Suprapubic skin (tissue), 4 donors: ENCODE measurements at places on chromosomes 13 and 19.

- DNase-seq = no peak
Observed at GRCh38 chr13:98103531-98103930, 39.4 kb upstream of the FARP1 start.

DNA sequence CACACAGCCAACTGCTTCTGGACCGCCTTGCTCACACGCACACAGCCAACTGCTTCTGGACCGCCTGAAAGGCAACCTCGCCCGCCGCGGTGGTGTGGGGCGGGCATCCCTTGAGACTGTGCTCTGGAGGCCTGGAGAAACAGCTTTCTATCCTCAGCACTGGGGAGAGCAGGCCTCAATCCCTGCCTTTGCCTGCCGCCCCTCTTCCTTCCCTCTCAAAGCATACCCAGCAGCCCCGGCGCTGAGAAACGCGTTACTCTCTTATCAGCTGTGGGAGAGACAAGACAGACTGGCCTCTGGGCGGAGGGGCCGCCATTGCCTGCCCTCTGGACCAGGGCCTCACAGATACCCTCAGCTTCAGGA, 2.9 kb downstream of the LIPE start:
- DNase-seq = no peak

- peak; percentile 43 for DNase-seq
Observed at GRCh38 chr19:39297931-39298634, 1.9 kb downstream of the IFNL1 start.

- DNase-seq = no peak
Observed at GRCh38 chr19:20513189-20513904, 52.2 kb downstream of the ZNF737 start.

GRCh38 chr13:22744688-22745452, 435.9 kb upstream of the SGCG start:
- no peak for DNase-seq

DNA sequence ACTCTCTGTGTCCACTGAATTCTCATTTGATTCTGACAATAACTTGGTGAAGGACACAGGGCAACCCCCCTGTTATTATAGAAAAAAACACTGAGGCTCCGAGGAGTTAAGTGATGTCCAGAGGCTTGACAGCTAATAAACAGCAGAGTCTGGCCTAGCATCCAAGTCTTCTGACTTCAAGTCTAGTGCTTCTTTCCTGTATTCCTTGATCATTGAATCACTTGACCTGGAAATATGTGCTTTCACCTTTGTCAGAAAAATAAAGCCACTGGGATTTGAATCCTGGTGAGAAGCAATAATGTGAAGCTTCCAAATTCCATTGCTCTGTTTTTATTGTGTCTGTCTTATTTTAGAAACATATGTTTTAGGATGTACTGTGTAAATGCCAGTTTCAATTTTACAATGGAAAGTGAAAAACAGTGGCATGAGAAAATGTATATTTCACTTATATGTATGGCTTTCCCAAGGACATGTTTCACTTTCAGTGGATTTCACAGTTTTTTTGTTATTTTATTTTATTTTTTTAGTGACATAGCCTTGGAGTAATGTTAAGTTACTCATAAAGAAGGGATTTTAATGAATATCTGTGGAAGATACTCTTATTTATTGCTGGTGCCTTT, 190.2 kb downstream of the GPC6 start:
- DNase-seq = no peak

DNA sequence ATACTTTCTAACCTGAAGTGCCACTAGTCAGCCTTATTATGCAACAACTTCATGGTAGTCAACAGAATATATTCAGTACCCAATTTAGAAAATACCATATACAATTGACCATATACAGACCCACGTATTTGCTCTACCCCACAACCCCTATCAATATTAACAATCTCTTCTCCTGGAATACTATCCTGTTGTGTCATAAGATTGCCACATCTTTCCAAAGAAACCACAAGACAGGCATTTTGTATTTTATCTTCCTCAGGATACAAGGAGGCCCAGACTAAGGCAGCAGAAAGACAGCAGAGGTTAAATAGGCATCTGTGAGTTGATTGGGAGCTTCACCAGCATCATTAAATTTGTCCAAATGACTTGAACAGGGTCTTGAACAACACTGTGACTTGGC, 4.5 kb downstream of the SPART start:
- no peak for DNase-seq

DNA sequence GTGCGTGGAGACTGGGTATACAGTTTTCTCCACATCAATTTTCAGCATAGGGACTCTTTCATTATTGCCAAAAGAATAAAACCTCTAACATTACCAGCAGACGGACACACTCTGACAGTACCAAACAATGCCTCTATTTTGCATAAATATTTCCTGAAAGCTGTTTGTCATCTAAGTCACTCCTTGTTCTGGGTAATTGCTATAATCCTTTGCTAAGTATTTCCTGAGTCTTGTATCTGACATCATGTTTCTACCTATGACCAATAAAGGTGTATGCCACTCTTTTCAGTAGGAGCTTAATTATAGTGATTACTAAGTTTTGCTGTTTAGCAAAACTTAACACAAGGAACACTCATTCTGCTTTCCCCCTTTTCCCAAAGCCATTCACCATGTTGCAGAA, 886.5 kb downstream of the SLITRK6 start:
- DNase-seq = no peak

GRCh38 chr19:6796278-6796677, 23.8 kb downstream of the VAV1 start:
- no peak for DNase-seq

DNA sequence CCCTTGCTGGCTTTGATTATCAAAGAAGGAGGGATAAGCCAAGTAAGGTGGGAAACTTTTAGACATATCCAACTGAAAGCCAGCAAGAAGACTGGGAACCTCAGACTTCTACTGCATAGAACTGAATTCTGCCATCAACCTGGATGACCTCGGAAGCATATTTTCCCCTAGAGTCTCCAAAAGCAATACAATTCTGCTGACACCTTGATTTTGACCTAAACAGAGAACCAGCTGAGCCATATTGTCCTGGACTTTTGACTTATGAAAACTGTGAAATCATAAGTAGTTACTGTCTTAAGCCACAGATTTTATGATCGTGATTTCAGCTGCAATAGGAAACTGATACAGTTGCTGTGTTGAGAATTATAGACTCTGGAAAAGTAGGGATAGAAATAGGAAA, 227.6 kb downstream of the PCDH20 start:
- no peak for DNase-seq

- no peak for DNase-seq
Observed at GRCh38 chr13:79121286-79121685, 284.8 kb downstream of the RBM26 start.
